ENCODE measurements at places on chromosomes 1 and 21. TPM values are rescaled to one million over a fixed set of nuclear protein-coding genes. Genes with fewer than 3 reads are reported as not detected.

Gene GPR157
- total RNA-seq = 3.4 TPM

Gene FCRL1
- total RNA-seq = not detected

Gene SMAP2
- 11.2 TPM for total RNA-seq

Gene SAMSN1
- 0.33 TPM for total RNA-seq

Gene RPE65
- not detected for total RNA-seq

Gene DMBX1
- not detected for total RNA-seq

Gene TNFAIP8L2
- total RNA-seq = 1.1 TPM

Gene ANKRD65
- total RNA-seq = 0.47 TPM

Gene REN
- 0.40 TPM for total RNA-seq

Gene GORAB
- 4.3 TPM for total RNA-seq

Gene RAB29
- 17.1 TPM for total RNA-seq

Gene OR2G6
- total RNA-seq = not detected

Gene E2F2
- total RNA-seq = 1.9 TPM

Gene CAMSAP2
- total RNA-seq = 15.3 TPM

Measured in mammary microvascular endothelial cell (primary cell).